Activated naive CD4-positive, alpha-beta T cell treated with anti-CD3 and anti-CD28 coated beads, Interleukin-2, amount 50 U/mL, for 72 hours (primary cell): ENCODE measurements at places on chromosomes 16 and 17.

GRCh38 chr17:51914577-51914976 is 243.9 kb downstream of the CA10 start:
- DNase-seq = no peak

DNA sequence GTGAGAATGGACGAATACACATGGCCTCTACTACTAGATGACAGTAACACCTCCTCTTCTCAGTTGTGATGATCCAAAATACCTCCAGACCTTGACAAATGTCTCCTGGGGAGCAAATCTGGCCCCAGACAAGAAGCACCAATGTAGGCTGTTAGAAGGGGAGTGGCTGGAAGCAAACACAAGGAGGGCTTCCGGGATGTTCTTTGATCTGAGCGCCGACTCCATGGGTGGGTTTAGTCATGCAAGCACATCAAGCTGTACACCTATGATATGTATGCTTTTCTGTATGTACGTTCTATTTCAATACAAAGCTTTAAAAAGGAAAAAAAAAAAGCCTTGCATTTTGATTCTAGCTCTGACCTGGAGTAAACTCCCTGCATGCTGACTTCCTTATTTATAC is 61.4 kb downstream of the ARHGAP17 start:
- no peak for DNase-seq

- DNase-seq = no peak
These were observed 679.8 kb upstream of the KIF2B start for GRCh38 chr17:53142890-53143289.

DNA sequence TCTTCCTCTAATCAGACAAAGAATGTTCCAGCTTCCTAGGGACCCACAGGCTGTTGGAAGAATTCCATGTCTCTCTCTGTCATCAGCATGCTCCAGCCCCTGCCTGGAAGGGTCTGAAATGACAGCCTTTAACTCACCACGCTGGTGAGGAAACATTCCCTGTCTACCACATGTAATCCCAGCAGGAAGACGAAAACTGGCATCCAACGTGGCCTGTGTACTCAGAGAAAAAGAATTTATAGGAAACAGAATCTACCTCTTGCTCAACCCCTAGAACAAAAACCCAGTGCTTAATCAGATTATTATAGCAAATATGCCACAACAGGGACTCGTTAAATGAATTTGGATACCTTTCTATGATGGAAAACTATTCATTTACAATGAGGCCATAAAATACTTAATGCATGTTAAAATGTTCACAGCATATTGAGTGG is 147.3 kb upstream of the FOXF1 start:
- no peak for DNase-seq

GRCh38 chr16:81071805-81072204 is 5.2 kb downstream of the C16orf46 start:
- DNase-seq = no peak

- DNase-seq = no peak
These were observed 151.8 kb downstream of the IRF8 start for GRCh38 chr16:86050591-86051367.

GRCh38 chr16:54519161-54519695 is 232.6 kb upstream of the IRX3 start:
- no peak for DNase-seq

DNA sequence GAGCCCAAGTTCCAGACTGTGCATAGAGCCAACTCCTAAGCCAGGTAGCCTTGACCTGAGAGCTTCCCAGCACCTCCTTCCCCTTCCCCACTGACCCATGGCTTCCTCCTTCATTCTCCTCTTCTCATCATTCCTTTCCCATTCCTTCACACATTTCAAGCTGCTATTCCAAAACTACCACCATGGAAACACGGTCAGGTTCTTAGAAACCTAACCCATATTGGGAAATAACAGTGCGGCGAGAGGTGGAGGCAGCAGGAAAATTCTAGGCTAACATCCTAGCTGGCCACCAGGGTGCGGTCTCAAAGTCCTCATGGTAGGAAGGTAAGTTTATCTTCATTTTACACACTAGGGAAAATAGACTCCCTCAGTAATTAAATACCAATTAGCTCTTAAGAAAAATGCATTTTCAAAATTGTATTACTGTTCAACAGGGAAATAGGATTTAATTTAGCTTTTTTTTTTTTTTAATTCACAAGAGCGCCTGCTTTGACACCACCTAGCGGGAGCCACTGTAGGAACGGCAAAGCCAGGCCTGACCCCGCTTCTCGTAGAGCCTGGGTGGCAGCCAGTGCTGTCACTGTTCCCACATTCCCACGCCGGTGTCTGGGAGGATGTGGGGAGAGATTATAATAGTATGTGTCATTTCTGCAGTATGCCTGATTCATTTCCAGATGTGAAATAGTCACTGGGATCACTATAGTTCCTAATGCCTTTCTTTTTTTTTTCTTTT is 14.0 kb upstream of the SPHK1 start:
- no peak for DNase-seq

- no peak for DNase-seq
These were observed at the start of gene CTF1 for GRCh38 chr16:30896261-30896888. CTF1 (plus strand) TSS chr16:30896614; CDS start chr16:30896644, 30 bp downstream.

DNA sequence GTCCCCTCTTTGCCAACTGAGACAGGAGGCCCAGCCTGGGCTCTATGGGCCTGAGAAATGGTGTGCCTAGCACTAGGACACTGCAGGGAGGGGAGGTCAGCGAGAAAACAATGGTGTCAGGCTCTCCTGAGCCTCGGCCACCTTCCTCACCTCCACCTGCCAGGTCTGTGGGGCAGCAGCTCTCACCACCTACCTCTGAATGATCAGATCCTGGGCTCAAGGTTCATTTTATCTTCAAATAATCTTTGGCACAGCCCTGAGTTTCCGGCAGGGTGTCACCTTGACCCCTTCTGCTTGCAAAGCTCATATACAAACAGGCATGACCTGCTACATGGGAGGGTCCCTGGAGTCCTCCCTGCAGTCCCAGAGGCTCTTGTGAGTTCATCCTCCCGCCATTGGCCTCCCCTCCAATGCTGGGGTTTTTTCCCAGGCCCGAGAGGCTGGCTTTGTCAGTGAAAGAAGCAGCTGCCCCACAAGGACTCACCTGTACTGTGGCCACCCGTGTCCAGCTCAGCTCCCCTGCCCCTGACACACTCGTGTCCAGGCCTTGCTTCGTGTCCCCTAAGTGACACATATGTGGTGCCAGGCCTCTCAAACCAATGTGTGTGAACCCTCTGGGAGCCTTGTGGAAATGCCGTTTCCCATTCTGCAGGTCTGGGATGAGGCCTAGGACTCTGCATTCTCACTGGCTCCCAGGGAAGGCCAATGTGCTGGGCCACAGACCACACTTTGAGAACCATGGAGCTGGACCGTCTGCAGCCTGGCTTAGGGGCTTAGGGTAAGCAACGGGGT is 176.8 kb upstream of the CIBAR2 start:
- no peak for DNase-seq

DNA sequence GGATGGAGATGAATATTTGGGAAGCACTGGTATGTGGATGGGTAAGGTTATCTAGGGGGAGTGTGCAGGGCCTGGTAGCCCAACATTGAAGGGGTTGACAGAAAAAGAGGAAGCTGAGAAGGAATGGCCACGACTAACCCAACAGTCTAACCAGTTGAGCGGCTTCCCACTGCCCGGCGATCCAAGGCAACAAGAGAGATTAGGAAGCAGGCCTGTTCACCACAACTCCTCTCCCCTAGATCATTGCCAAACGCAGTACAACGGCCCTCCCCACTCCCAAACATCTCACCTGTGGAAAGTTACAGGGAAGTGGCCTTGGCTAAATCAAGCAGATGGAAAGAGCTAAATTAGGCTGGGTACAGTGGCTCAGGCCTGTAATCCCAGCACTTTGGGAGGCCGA is 11.2 kb upstream of the RANGRF start:
- no peak for DNase-seq

GRCh38 chr17:45355087-45355486 is 38.3 kb upstream of the MAP3K14 start:
- DNase-seq = no peak

GRCh38 chr17:43369986-43370385 is 28.8 kb upstream of the ARL4D start:
- no peak for DNase-seq

GRCh38 chr16:71777329-71777728 is 31.3 kb downstream of the AP1G1 start:
- DNase-seq = no peak
